NCI-H1048 (cell line): ENCODE measurements at places on chromosomes 11 and 22.

GRCh38 chr22:36303874-36304273 is 50.9 kb downstream of the APOL1 start:
- no peak for DNase-seq

DNA sequence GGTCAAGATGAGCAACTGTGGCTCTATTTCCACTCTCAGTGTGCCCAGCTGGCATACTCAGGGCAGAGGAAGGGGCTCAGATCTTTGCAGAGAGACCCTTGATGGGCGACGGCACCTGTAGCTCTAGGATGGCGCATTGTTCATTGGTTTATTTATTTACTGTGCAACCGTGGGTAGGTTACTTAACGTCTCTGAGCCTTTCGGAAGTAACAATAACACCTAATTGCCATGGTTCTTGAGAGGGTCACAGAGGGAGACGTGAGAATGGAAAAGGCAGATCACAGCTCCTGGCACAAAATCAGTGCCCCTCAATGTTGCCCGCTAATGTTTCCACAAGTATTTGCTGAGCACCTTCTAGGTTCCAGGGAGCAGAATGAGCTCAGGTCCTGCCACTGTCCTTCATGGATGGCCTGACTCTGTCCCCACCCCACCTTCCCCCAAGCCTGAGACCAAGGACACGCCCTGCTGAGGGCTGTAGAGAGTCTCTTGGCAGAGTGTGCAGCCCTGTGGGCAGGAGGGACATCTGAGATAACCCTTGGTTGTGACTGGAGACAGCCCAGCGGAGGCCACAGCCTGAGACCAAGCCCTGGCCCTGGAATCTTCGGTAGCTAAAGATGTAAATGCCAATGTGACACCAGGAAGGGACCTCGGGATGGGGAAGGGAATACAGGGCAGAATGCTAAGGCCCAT is 780 bp upstream of the ALDH3B2 start:
- DNase-seq, result no peak

DNA sequence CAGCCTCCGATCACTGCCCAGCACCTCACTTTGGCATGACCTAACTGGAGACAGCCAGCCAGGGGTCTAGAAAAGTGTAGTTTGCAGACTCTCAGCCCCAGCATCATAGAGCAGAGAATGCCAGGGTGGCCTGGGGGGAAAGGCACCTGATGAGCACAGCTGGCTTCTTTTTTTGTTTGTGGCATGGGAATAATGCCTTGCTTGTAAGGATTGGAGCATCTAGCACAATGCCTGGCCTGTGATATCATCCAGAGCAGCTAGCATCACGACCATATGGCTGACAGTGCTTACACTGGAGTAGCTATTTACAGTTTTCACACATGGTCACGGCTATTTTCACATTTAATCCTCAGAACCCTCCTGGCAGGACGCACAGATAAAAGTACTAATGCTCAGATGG is 594.8 kb upstream of the B3GAT1 start:
- DNase-seq, result no peak

DNA sequence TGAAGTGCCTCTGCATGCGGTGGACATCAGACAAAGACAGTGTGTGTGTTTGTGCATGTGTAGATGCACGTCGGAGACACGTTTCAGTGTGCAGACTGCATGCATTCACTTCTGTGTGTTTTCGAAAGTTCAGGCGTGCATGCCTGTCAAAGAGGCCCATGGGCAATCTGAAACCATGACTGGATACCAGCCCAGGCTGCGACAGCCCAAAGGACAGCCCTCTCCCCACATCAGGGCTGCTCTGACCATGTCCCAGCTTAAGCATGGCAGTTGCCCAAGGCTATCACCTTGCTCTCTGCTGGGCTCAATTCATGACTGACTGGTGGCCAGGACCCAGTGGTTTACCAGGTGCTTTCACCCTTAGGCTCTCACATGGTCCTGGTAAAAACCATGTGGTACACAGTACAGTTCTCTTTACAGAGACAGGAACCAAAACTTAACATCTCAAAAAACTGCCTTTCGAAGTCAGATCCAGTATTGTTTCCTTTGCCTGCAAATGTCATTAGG is 423.7 kb upstream of the CADM1 start:
- DNase-seq, result no peak

GRCh38 chr11:57057561-57057960 is 68.8 kb downstream of the OR5AK2 start:
- DNase-seq, result no peak

DNA sequence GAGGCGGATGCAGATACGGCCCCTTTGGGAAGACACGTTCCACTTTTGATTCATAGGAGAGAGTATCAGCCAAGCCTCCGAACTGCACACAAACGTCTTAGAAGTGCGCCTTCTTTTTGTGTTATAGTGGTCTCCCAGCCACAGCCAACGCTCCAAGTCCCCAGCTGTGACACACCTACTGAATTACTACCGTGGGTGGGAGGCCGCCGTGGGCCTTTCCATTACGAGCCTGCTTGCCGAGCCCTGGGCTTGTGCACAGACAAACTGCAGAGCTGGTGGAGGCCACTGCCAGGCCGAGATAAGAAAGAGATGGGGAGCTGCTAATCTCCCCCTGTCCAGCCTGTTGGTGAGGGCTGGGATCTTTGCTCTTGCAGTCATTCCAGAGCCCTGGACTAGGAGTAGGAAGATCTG is 761 bp downstream of the HMBS start:
- no peak for DNase-seq

DNA sequence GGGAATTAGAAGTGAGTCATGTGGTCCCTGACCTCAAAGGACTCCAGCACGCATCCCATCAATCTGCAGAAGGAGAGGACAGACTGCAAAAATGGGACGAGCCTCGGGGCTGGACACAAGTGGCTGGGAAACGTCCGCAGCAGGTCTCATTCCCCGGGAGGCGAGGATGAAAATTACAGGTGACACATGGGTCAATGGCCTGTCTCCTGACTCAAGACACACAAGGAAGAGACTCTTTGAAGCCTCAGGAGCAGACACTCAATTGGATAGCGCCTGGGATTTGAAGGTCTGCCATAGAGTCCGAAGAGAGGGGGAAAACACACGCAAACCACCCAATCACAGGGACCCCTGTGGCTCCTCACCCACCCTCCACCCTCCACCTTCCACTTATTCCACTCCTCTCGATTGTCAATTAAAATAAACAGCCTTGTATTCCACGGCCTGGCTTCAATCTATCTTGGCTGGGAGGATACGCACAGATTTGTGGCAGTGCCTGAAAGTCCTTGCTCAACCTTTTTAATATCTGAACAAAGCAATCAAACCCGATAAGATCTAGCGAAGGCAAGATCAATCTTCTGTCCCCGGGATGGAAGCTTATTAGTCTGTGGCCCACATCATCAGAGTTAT is 101.8 kb upstream of the CADM1 start:
- no peak for DNase-seq

DNA sequence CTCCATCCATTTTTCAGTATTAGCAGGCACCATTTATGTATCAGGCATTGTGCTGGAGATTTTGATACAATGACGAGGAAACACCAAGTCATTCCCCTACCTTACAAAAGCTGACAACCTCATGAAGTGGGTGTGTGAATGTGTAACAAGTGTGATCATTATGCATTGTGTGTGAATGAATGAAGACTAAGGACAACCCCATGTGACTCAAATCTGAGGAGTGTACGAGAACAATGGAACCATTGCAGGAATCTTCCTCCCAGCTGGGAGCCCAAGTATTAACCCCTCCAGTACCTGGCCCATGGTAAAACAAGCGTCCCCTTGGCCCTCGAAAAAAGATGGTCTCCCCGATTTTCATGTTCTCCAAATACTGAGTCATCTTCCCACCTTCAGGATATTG is 4.4 kb downstream of the CYB5R2 start:
- DNase-seq, result no peak

GRCh38 chr11:57543593-57543992 is 6.2 kb downstream of the SMTNL1 start:
- DNase-seq, result no peak

- no peak for DNase-seq
These were observed 7.4 kb downstream of the RAB38 start for GRCh38 chr11:88167853-88168252.

- no peak for DNase-seq
These were observed 18.9 kb downstream of the ADM start for GRCh38 chr11:10323793-10324170.

DNA sequence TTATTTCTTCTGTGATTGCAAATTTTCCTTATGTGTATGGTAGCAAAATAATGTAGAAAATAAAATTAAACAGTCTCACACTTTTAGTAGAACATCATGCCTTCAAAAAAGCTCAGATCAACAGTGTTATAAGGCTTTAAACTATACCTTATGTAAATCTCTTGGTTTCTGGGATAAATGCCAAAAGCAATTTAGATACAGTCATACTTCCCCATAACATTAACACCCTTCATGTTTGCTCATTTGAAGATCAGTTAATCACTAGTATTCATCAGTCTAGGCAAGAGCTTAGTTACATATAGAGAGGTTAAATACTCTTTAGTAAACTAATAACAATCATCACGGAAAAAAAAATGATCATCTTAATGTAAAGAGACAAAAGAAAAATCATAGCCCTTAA is 421.8 kb upstream of the ANO3 start:
- DNase-seq, result peak; percentile 50

DNA sequence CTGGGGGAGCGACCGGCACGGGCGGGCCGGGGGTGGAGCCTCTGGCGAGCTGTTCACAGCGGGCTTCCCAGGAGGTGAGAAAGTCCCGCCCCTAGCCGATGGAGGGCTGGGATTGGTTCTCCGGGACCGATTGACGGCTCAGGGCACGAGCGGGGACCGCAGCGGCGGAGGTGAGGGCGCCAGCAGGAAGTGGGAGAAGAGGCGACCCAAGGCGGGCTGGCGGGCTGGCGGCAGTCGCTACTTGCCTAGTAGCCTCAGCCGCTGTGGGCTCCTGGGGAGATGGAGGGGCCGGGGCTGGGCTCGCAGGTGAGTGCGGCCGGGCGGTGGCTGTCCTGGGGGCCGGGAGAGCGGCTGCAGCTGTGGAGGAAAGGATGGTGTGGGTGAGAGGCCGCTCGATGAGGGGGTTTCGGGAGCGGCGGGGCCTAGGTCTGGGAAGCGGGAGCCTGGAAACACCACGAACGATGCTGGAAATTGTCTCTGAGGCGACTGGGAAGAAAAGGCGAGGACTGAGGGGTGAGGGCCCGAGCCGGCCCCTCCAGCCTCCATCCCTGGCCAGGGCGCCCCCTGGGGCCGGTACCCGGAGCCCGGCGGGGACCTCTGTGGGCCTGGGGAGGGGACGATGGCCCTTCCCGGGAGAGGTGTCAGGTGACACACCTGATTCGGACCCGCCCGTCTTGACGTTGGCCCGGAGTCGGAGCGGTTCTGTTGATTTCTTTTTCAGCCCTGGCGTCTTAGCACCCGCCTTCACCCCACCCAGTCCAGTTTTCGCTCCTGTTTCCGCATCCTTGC is at the start of gene ZDHHC13:
TSS of gene ZDHHC13 (plus strand) at position 198 of the 789 bp plus-strand sequence. CDS start at position 280, 82 bp downstream.
- peak; percentile 68 for DNase-seq

- no peak for DNase-seq
These were observed 44.3 kb downstream of the DNHD1 start for GRCh38 chr11:6541356-6541755.

GRCh38 chr11:78594814-78595213 is 20.1 kb upstream of the NARS2 start:
- DNase-seq, result no peak

DNA sequence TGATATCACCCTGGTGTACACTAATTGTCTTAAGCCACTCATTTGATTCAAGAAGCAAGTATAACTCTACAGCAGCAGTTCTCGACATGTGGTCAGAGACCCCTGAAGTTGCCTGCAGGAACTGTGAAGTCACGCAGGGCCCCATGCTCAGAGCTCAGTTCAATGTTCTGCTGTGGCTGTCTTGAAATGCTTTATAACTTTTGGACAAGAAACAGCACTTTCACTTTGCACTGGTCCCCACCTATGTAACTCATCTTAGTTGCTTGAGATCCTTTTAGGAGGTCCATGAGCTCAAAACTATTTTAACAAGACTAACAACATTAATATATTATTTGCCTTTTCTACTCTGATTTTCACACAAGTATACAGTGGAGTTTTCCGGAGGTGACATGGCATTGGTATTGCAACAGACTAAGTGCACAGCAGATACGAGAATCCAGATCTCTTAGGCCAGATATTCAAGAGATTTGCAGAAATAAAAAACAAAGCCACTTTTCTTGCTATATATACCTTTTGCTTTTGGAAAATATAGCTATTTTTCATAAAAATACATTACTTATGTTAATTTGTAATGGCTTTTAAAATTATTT is 64.8 kb downstream of the PRR5L start:
- no peak for DNase-seq

- no peak for DNase-seq
These were observed 31.3 kb downstream of the NAGA start for GRCh38 chr22:42039271-42039670.

DNA sequence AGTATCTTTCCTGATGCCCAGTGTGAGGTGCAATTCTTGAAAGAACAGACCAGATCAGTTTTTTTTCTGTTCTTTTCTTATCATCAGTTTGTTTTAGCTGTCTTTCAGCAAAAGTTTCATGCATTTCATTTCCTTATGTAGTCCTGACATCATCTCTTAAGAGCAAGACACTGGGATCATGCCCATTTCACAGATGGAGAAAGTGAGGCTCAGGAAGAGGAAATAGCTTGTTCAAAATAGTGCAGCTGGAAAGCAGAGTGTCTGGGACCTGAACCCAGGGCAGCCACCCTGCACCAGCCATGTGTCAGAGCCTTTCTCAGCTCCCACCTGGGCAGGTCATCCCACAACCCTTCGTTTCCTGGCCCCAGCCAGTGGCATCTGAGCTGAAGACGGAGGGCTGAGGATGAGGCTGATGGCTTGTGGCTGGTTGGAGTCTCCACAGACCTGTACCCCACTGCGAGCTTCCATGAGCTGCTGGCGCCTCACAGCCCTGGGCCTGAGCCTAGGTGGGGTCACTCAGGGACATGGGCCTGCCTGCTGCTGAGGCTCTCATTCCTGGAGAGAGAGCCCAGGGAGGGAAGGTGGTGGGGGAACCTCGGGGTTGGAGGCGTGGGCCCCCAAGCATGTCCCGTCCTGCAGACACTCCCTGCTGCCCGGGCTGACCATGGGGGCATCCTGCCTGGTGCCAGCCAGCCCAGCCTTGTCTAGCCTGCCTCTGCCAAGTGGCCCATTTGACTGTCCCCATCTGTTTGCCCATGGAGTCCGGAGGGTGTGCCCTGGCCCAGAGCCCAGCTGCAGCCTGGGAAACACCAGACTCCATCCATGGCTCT is 61.8 kb downstream of the SMIM38 start:
- DNase-seq, result no peak

DNA sequence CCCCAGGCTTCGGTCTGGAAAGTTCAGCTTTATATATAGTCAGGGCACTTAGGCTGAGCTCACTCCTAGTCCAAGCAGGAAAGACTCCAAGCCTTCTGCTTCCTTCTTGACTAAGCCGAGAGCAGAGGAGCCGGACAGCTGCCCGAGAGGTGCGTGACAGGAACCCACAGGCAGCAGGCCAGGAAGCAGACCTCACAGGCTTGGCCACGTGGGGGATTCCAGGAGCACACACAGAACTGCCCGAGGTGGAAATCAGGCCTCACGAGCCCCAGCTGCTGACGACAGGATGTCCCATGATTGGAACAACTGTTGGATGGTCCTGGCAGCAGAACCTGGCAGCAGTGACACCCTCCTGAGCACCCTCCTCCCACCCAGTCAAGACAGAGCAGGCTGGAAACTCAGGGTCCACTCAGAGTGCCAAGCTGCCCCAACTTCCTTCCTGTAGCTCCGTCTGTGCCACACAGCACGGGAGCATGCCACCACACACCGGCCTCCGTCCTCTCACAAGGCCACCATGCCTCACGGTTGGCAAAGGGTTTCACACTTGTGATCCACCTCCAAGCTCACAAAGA is 5.4 kb downstream of the PLA2G6 start:
- DNase-seq, result no peak

- DNase-seq, result no peak
These were observed 499 bp downstream of the ATL3 start for GRCh38 chr11:63670433-63671321.
